Thoracic aorta (tissue), 2 donors: ENCODE measurements at places on chromosomes 16 and 17.

- no peak for DNase-seq
These were observed 9.5 kb upstream of the CMIP start for GRCh38 chr16:81435103-81435502.

DNA sequence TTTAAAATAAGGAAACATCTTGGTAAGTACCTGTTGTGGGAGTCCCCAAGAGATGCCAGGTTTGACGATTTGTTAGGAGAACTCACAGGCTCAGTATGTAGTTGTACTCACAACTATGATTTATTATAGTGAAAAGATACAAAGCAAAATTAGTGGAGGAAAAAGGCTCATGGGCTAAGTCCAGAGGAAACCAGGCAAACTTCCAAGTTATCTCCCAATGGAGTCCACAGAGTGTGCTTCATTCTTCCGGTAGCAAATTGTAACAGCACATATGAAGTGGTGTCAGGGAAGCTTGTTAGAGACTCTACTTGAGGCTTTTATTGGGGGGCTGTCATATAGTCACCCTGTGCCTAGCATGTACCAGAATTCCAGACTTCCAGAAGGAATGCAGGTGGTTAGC, 2.3 kb downstream of the DDX19A start:
- DNase-seq, result no peak

- no peak for DNase-seq
These were observed 657.8 kb downstream of the MAF start for GRCh38 chr16:78942625-78943245.

DNA sequence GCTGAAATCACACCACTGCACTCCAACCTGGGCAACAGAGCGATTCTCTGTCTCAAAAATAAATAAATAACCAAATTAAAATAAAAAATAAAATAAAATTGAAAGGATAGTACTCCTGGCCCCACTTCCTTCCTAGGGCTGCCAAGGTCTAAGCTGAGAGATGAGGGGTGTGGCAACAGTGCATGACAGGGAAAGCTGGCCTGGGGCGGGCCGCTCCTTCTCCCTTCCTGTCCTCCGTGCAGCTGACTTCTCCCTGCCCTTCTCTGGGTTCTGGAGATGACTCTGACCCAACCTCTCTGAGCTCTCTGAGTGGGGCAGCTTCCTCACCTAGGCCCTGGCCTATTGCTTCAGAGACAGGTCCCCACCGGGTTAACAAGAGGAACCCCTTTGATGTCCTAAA, 8.7 kb upstream of the SLC25A39 start:
- no peak for DNase-seq

GRCh38 chr17:75819116-75819515, 25.1 kb downstream of the UNC13D start:
- DNase-seq, result no peak

DNA sequence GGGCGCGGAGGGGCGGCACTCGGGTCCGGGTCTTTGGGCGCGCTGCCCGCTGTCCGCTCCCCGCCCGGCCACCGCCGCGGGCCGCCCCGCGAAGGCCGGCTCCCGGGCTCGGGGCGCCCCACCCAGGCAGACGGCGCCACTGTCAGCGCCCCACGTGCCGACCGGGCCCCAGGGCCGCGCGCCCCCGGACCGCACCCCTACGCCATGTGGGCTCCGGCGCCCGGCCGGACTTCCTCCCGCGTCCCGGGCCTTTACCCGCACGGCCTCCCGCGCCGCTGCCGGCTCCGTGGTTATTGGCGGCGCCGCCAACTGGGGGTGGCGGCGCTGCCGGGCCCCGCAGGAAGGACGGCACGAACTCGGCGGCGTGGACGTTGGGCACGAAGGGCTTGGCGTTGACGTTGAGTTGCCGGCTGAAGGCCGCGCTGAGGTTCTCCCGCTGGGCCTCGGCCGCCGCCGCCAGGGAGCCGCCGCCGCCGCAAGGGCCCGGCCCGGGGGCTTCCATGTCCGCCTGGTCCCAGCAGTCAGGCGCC, 577 bp downstream of the GSPT1 start:
- DNase-seq, result no peak

- DNase-seq, result no peak
These were observed 14.3 kb upstream of the NAT9 start for GRCh38 chr17:74790161-74791058.

DNA sequence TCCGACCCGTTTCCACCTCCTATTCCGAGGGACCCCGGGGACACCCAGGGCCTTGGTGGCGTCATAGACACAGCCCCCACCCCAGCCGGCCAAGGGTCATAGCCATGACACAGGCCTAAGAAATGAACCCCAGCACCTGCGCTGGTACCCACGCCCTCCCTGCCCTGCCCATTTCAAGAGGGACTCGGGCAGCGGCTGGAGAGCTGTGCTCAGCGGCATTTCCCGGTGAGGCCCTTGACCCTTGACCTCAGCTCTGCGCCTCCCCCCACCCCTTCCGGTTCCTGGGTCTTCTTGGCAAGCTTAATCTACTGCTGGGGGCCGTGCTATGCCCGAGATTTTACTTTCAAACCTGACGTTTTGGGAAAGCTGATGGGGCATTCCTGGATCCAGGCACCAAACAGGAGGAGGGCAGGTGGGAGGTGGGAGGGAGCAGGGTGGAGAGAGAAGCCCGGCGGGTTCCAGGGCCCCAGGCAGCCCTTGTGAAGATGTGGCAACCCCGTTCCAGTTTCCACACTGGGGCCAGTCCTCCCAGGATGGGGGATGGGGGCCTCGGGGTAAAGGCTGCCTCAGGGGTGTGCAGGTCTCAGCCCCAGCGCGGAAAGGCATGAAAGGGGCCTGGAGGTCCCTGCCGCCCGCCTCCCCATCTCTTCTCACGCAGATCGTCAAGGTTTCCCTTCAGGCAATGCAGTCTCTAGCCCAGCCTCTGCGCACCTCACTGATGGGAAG, at the start of gene SLC22A31:
TSS of gene SLC22A31 (minus strand) at position 414 of the 726 bp plus-strand sequence. CDS start at position 378, 36 bp downstream.
- no peak for DNase-seq

- DNase-seq, result no peak
These were observed 222.7 kb upstream of the CIBAR2 start for GRCh38 chr16:85334718-85335583.
